Dermis lymphatic vessel endothelial cell (primary cell): ENCODE measurements at places on chromosomes 1 and 21. TPM values are rescaled to one million over a fixed set of nuclear protein-coding genes. Genes with fewer than 3 reads are reported as not detected.

Gene TRNP1
- total RNA-seq, result 0.98 and 1.7 TPM in 2 replicates

Gene FMO4
- 0.76 and 2.0 TPM in 2 replicates for total RNA-seq

Gene RUNX3
- total RNA-seq, result under 0.01 TPM in 1 of 2 replicates, not detected in the other

Gene CFAP74
- total RNA-seq, result not detected in 2 replicates

Gene ADAMTSL4
- total RNA-seq, result 0.11 and 0.34 TPM in 2 replicates

Gene PHLDA3
- 9.6 and 15.8 TPM in 2 replicates for total RNA-seq

Gene SLC39A1
- 107 and 131 TPM in 2 replicates for total RNA-seq

Gene CHI3L2
- total RNA-seq, result not detected in 2 replicates

Gene ZNF683
- total RNA-seq, result not detected in 2 replicates
